ENCODE measurements at places on chromosomes 13 and 19. TPM values are rescaled to one million over a fixed set of nuclear protein-coding genes. Genes with fewer than 3 reads are reported as not detected.

- no peak for DNase-seq
Measured at GRCh38 chr13:98083936-98084335, 59.0 kb upstream of the FARP1 start.

- DNase-seq = no peak
Measured at GRCh38 chr13:21242236-21242635, 65.8 kb downstream of the MRPL57 start.

DNA sequence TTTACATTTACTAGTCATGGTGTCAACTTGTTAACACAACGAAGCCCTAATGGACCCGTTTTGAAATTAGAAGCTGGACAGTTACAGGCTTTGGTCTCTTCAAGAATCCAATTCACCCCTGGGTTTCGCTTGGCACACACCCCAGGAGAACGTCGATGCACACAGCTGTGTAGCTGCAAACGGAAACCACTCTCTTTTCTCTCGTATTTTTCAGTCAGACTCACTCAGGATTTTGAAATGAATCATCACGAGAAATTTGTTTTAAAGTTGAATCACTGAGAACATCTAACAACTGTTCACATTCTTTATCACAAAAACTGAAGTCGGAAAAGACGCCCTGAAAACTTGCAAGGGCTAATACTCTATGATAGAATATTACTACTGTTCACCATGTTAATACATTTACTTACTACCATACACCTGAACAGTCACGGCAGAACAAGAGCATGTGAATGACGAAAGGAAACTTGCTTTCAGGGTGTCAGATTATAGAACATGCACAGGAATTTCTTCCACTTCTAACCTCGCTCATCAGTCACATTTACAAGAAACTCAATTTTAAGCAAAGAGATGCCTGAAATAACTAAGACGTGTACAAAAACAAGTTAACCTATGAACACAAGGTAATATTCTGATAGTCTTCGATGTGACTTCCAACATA is 4.7 kb downstream of the PNMA8A start:
- peak; percentile 75 for DNase-seq

GRCh38 chr13:41678848-41679247 is 221.5 kb downstream of the RGCC start:
- DNase-seq = no peak

The NPAS1 gene
- 0.44 TPM for total RNA-seq

The STAP2 gene
- total RNA-seq = 14.8 TPM

DNA sequence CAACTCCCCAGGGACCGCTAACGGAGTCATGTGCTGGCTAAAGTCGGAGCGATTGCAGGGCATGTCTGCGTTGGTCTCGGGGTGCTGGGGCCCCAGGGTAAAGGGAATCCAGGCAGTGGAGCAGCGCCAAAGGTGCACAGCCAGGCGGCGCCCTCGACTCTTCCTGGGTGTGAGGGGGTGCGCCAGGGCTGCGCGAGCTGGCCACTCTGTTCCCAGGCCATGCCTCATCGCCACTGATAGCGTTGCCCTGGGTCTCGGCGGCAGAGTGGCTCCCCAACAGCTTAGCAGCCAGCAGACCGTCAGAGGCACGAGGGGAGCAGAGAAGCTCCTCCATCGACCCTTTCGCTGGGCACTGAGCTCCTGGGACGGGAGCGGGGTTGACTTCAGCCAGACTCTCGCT is 152.7 kb downstream of the B3GLCT start:
- no peak for DNase-seq

DNA sequence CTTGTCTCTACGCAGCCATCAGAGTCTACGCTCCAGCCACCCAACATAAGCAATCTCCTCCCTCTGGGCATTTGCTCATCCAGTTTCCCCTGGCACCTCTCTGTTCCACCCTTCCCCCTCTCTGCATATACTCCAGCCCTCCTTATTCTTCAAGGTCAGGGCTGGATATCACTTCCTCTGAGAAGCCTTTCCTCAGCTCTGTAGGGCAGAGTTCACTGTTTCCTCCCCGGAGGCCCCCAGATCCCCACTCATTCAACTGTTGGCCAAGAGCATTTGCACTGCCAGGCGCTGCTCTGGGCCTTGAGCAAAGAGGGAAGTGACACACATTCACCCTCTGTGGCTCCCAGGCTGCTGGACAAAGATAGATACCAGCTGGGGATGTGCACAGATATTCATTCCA is 3.3 kb downstream of the FCGRT start:
- no peak for DNase-seq

- peak; percentile 62 for DNase-seq
Measured at GRCh38 chr13:100213576-100213975, 124.7 kb downstream of the PCCA start.

- no peak for DNase-seq
Measured at GRCh38 chr13:42880056-42880605, 98.7 kb downstream of the FAM216B start.

DNA sequence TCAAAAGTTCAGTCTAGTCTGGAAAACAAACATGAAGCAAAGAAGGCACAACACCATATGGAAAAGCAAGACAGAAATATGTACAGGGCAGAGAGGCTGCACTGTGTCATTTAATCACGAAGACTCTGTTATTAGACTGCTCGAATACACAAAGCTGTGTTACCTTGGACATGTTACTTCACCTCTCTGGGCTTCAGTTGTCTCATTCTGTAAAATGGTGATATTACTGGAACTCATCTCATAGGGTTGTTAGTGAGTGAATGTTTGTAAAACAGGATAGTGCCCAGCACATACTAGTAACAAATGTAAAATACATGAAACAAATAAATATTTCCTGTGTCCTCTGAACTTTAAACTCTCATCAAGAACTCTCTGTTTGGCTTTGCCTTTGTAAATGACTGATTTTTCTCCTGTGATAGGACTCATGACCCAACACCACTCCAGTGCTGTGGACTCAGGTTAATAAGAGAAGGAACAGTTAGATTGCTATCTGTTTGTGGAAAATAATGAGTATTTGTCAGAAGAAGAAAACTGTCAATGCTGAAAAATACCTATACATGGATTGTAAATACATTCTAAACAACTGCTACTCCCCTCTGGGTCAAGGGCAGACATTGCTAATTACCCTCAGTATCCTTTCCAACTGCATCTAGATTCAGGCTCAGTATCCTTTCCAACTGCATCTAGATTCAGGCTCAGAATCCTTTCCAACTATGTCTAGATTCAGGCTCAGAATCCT is 62.3 kb downstream of the ZIC5 start:
- DNase-seq = no peak

The CCNE1 gene
- 3.0 TPM for total RNA-seq

DNA sequence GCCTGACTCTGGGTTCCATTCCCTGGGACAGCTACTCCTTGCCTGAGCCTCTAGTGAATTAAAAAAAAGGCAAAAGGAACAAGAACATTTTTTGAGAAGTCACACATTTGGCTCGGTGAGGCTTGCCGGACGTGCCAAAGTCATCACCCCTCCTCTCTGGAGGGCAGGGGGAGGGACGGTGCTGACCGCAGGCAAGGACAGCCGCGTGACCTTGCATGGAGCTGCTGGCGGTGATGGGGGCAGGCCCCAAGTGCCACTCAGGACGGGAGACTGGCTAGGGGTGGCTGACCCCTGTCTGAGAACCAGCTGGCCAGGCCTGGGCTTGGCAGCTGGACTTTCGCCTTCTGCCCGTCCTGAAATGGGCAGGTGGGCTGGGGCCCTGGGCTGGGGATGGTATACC is 26.4 kb downstream of the MAP2K2 start:
- no peak for DNase-seq

- DNase-seq = no peak
Measured at GRCh38 chr13:39326469-39327171, 276.4 kb downstream of the LHFPL6 start.

The CGB3 gene
- not detected for total RNA-seq
